ENCODE measurements at places on chromosomes 5 and 9.

DNA sequence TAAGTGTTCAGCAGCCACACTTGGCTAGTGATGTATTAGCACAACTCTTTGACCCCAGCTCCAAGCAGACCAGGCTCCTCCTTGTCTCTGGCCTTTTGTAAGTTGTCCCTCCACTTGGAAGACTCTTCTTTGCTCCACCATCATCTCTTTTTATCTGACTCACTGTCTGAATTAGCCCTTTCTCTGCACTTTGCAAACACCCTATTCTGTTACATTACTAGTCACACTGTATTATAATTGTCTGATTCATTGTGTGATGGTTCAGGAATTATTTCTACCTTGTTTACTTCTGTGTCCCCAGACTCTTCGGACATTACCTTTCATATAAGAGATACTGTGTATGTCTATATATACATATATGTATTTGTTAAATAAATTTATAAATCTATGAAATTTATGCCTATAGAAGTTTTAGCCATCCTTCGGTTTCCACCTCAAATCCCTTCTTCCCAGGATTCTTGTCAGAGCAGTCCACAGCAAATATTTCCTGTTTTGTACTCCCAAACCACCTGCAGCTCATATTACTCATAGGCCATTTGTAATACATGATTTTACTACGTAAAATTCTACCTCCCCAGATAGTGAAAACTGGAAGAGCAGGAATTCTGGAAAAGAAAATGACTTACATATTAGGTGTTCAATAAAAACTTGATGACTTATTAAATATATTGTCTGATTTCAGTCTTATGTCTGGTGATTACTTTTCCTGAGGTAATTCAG, 69.0 kb downstream of the MTAP start:
- no peak for DNase-seq

- DNase-seq, result no peak
These were observed 242.1 kb upstream of the ZNF462 start for GRCh38 chr9:106620866-106621265.

DNA sequence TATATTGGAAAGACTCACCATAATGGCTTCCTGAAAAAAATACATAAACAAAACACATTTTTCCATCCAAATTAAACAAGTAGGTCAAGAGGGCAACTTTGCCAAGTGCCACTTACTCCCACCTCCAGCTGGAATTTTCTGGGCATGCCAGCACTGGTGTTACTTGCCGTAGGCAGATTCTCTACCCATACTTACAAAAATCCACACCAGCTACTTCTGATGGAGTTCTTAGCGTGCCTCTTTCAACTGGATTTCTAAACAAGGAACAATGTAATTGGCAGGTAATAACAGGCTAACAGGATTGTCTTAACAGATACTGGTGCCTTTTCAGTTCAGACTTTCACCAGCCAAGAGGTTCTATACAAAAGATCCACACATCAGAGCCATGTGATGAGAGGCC, 301.4 kb downstream of the MLLT3 start:
- no peak for DNase-seq

- no peak for DNase-seq
These were observed 11.4 kb upstream of the MATR3 start for GRCh38 chr5:139282197-139282557.

GRCh38 chr9:79559495-79560181, 12.1 kb upstream of the TLE4 start:
- DNase-seq, result no peak

GRCh38 chr9:77953590-77953989, 78.0 kb downstream of the GNAQ start:
- DNase-seq, result no peak

DNA sequence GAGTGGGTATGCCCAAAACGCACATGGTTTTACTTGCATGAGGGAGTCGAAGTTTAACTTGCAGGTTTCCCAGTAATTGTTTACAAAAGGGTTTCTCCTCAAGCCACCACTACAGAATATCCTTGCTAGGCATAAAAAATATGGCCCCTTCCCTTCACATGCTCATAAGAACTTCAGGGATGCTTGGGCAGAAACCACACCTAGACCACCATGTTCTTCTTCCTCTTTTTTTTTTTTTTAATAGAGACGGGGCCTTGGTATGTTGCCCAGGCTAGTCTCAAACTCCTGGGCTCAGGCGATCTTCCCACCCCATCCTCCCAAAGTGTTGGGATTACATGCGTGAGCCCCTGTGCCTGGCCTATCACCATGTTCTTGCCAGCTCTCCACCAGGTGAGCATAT, 18.6 kb upstream of the PLIN2 start:
- DNase-seq, result no peak

DNA sequence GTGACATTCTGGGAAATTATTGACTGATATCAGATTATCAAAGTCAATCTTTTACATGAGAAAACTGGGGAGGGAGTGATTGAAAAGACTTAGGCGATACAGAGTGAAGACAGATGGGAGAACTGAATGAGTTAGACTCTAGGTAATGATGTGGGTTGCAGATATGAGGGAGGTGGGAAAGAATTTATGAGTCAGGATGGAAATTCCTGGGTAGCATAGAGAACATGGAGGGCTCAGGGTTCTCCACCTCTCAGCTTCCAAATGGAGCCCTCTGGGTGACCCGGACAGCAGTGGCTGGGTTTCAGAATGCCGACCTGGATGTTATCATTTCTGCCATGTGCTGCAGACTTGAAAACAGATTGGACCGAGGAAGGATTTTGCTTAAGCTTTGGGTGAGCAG, 75.4 kb upstream of the SHB start:
- DNase-seq, result no peak

All from left kidney (tissue), 8 donors.